ENCODE measurements at places on chromosomes 4 and X. TPM values are rescaled to one million over a fixed set of nuclear protein-coding genes. Genes with fewer than 3 reads are reported as not detected.

- H3K4me1 ChIP-seq: no peaks in the 10 kb centered on the region
- no peaks in the 10 kb centered on the region for H3K36me3 ChIP-seq
- no peak for DNase-seq
- no peaks in the 10 kb centered on the region for H3K27me3 ChIP-seq
Measured at GRCh38 chrX:94942603-94943002, 1268.6 kb downstream of the FAM133A start.

The SH2D1A gene
- total RNA-seq: 51.7 TPM

The UGT2B7 gene
- total RNA-seq: not detected

The FUNDC1 gene
- total RNA-seq: 12.2 TPM
